ENCODE measurements at places on chromosomes 3 and 15.

DNA sequence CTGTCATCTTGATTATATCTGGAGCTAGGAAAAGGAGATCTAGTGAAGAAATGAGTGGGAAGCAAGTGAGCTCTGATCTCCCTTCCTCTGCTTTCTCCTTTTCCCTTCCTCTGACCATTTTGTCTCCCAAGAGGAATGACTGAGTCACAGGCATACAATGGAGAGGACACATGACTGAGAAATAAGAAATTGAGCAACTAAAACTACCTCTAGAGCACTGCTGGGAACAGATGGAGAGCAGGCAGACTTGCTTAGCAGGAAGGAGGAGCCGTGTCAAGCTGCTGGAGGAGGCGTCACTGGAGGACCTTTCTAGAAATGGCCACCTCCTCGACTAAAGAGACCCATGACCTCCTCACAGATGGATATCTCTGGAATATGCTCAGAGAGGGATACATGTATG, 66.9 kb upstream of the MYO5C start:
- no peak for DNase-seq

DNA sequence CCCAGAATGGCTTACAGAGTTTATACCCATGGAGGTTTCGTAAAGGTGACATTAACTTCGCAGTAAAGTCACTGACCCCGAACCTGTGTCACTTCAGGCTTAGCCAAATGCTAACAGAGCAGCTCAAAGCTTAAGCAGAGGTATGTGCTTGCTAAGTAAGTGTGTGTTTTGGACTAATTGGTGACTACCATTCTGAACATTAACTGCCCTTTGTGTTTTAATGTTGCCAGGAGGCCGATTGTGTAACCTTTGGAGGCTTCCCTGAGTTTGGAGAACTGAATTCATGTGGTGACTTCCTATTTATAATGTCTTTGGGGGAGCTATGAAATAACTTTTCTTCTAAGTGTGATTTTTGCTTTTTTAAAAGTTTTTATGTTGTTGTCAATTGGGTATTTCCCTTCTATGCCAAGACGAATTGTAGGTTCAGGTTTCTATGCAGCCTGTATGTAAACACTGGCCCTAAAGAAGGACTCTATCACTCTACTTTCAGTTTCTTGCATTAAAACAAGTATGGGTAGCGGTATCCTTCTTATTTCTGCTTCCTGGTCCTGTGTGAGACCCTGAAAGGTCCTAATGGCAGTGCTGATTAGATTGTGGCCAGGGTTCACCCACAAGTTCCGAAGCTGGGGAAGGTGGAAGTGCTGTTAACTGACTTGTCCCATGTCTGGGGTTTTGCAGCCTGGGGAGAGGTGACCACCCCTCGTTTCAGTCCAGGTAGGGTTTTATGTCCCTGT, 86.3 kb downstream of the IGF1R start:
- no peak for DNase-seq

DNA sequence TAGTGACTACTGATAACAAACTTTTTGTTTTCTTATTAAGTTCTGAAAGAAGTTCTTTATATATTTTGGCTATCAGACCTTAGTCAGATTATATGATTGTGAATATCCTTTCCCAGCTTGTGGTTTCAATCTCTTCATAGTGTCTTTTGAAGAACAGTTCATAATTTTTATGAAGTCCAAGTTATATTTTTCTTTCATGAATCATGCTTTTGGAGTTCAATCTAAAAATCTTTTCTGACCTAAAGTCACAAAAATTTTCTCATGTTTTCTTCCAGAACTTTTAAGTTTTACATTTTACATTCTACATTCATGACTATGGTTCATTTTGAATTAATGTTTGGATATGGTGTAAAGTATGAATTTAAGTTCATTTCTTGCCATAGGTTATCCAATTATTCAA, 34.2 kb upstream of the OCA2 start:
- DNase-seq, result no peak

GRCh38 chr15:92670621-92671020, 15.0 kb upstream of the FAM174B start:
- no peak for DNase-seq

GRCh38 chr3:190644766-190645165, 130.9 kb downstream of the IL1RAP start:
- no peak for DNase-seq

- no peak for DNase-seq
Measured at GRCh38 chr15:99109555-99110021, 4.7 kb downstream of the SYNM start.

DNA sequence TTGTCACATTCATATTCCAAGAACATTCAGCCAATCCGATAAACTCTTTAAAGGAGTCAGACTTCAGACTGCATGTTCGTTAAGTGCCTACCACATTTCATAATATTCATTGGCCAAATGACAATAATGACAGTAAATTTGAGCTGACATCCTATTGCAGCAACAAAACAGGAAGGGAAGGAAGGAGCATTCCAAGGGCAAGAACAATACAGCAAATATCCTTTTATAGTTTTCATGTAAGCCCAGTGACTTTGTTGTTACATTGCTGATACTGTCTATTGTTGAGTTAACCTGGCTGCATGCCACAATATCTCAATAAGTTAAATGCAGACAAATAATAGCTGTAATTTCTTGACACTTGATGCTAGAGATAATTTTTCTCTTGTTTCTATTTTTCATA, 16.4 kb upstream of the CBLB start:
- DNase-seq, result no peak

- DNase-seq, result no peak
Measured at GRCh38 chr3:143975554-143976152, 4.0 kb downstream of the DIPK2A start.

DNA sequence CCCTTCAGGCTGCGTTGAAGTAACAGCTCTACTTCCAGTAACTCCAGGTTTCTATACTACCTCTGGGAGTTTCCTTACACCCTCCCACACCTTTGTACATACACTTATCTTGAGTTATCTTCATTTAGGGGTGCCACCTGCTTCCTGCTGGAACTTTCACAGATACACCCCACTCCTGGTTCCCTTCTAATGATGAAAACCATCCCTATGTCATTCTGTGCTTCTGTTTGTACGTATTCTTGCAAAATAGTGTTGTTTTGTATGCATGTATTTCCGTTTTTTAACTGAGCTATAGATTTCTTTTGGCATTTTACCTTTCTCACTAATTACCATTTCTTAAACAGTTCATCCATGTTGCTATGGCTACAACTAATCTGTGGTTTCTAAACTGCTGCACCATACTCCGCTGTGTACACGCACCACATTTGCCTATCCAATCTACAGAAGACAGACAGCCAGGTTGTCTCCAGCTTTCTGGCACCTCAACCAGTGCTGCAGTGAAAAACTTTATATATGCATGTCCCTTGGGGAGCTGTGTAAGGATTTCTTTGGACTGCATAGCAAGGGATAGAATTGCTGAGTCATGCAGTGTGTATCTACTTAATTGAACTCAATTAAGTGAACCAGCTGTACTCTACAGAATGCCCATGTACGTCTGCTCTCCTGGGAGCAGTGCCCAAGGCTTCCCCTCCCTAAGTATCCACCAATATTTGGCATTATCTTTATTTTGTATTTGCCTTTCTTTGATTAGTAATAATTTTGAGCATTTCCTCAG, 61.4 kb upstream of the ST8SIA2 start:
- no peak for DNase-seq

DNA sequence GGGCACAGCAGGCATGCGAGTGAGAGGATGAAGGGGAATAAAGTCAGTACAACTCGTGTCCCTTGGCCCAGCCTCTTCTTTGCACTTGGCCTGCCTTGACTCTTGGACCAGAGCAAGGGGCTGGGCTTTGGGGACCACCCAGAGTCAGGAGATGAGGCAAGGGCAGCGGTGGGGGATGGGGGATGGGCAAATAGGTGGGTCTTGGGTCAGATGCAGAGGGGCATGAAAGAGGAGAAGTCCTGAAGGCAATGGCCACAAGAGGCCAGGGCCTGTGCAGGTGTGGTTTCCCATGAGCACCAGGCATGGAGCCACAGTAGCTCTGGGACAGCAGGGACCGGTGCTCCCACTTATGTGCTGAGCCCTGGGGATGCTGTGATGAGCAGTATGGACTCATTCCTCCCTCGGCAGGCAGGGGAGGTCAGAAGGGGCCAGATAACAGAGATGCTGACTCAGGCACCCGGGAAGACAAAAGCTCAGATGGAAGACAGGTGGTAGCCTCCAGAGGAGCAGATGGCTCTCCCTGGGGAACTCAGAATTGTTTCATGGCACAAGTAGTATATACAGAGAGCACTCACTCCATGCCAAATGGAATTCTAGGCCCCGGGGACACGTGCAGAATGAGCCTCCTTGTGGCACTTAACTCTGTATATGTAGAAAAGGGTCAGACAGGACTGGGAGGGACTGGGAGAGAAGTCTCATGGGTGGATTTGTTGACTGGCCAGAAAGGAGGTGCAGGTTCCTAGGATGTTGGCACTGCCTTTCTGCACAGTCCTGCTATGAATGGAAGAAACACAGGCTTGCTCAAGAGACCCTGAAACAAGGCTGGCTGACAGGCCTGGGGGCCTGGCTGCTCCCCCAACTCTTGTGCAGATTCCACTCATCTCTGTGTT, 14.3 kb downstream of the ZBTB47 start:
- no peak for DNase-seq

- DNase-seq, result no peak
Measured at GRCh38 chr3:124147946-124148345, 156.0 kb upstream of the ROPN1 start.

DNA sequence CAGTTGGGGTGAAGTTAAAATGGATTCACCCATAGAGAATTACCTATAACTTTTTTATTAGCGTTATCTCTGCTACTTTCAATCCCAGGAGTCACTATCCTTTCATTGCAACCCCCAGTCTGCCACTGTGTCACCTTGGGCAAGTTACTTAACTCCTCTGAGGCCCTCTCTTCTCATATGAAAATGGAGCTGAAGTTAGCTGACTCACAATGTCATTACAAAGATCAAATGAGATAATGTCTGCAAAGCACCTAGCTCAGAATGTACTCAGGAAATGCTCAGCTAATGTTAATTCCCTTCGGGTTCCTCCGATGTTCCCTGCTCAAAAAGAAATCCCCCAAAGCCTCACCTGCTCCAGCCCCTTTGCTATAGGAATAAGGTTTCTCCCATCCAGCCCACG, 50.0 kb downstream of the TRIM42 start:
- no peak for DNase-seq

DNA sequence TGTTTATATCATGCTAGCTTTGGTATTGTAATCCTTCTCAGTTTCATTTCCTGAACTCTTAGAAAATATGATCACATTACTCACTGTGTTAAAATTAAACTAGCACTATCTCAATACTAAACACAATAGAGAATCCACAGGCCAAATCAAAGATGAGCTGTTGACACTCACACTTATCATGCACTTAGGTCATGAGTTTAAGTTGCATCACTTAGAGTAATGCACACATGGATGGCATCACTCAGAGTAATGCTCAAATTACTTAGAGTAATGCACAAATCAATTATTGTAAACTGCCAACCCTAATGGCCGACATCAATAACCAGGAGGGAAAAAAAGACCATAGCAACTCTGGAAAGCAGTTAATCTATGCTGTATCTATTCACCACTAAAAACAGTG, 40.0 kb upstream of the MCF2L2 start:
- DNase-seq, result no peak

GRCh38 chr3:168088106-168088720, 7.5 kb downstream of the GOLIM4 start:
- no peak for DNase-seq

GRCh38 chr3:101200461-101200860, 119.9 kb downstream of the IMPG2 start:
- DNase-seq, result no peak

- no peak for DNase-seq
Measured at GRCh38 chr3:65174713-65175112, 486.9 kb upstream of the ADAMTS9 start.

GRCh38 chr15:100174904-100175275, 166.9 kb downstream of the ADAMTS17 start:
- no peak for DNase-seq

DNA sequence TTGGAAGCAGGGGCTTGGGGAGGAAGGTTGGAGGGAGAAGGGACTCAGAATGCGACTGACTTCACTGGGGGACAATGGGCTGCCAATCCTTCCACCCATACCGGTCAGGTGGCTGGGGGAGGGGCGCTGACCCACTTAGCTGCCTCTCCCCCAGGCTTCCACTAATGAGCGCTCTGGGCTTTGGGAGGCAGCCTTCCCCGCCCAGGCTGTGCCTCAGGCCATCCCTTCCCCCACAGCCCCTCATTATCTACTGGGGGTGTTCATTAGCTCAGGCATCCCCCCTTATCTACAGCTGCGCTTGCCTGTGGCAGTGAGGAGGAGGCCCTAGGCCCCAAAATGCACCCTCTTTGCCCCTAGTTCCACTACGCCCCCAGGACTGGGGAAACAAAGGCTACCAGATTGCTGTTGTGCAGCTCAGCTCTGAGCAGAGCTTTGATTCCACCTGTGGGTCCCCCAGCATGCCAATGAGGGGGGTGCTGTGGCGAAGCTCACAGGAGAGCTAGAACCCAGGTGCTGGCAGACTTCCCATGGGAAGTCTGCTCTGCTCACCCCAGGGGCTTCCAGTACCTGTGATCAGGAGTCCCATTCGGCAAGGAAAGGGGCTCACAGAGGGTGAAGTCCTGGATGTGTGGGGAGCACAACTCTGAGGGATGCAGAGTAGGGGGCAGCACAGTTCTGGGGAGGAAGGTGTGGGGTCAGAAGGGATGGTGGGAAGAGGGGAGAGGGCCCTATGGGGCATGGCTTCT, 29.4 kb upstream of the SEMA3F start:
- DNase-seq, result no peak

- no peak for DNase-seq
Measured at GRCh38 chr3:66642019-66642418, 141.2 kb upstream of the LRIG1 start.

- no peak for DNase-seq
Measured at GRCh38 chr15:89774492-89774891, 1.6 kb upstream of the MESP2 start.

GRCh38 chr3:174958671-174959328, 99.7 kb downstream of the NAALADL2 start:
- DNase-seq, result no peak

DNA sequence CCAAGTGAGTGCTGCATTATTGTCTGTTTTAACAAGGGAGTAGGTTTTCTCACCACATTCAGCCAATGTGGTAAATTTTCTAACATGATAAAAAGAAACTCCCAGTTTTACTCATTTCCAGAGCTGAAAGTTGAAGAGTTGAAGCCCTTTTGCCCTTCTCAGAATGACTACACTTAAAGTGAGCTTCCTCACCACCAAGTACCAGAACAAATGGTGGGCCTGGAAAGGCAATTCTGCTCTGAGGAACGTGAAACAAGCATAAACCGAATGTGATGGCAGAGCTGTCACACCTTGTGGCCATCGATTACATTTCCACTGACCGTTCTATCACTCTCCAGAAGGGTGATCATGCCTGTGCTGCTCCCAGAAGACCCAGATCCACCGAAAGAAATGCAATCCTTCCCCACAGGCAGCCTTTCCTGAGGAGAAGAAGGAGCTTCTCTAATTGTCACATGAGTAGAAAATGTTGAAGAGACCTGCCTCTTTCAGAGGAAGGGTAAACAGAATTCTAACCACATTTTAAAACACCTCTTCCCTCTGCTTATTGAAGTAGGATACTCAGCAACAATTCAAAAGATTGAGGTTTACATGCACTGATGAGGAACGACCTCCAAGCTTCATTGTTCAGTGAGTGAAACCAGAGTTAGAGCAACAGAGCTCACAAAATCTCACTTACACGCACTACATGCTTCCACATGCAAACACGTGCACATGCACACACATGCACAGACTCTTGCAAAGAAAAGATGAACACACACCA, 21.4 kb upstream of the CCR9 start:
- DNase-seq, result no peak

- DNase-seq, result no peak
Measured at GRCh38 chr15:76006136-76006778, 6.0 kb downstream of the NRG4 start.

- no peak for DNase-seq
Measured at GRCh38 chr3:177800561-177800960, 603.3 kb upstream of the TBL1XR1 start.

GRCh38 chr15:65060641-65061397, 7.0 kb downstream of the RASL12 start:
- DNase-seq, result no peak

Measured in brain pericyte (primary cell).